ENCODE measurements at places on chromosomes 13 and 19. TPM values are rescaled to one million over a fixed set of nuclear protein-coding genes. Genes with fewer than 3 reads are reported as not detected.

ZNF460 gene
- 29.3 TPM for total RNA-seq

FGF14 gene
- not detected for total RNA-seq

SIGLEC12 gene
- total RNA-seq, result not detected

ACP7 gene
- 0.49 TPM for total RNA-seq

ZNF628 gene
- total RNA-seq, result 9.0 TPM

FGF22 gene
- not detected for total RNA-seq

PTBP1 gene
- total RNA-seq, result 607 TPM

NMRK2 gene
- not detected for total RNA-seq
